Urothelium cell line (cell line): ENCODE measurements at places on chromosomes 6 and 20.

DNA sequence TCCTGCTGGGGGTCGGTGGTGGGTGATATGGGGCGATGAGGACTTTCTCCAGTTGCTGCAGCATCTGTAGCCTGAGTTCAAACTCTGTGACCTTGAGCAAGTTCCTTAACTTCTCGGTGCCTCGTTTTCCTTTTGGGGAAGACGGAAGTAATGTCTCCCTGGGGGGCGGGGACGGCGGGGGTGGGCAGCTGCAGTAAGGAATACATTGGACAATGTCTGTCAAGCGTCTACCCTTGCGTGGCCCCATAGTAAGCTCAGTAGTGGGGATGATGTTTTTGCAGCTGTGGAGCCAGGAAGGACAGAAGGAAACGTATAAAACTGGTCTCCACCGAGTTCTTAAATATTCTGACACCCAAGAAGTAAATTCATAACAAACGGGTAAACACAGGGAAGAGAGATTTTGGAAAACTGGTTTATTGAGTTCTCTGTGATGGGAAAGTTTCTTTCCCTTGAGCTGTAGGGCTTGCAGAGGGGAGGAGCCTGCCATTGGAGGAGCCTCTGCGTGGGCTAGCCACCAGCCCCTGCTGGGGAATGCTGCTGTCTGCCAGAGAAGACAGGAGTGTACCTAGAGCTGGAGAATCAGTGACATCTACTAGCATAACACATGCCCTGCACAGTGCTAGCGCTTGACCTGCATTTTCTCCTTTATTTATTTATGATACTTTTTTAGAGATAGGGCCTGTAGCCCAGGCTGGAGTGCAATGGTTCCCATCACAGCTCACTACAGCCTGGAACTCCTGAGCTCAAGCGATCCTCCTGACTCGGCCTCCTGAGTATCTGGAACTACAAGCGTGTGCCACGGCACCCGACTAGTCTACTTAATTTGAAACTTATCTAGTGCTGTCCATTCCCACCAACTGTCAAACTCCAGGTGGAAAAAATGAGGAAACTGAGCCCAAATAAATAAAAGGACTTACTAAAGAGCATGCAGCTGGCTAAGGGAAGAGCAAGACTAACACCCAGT is 1.2 kb upstream of the ACSS1 start:
- DNase-seq, result no peak

DNA sequence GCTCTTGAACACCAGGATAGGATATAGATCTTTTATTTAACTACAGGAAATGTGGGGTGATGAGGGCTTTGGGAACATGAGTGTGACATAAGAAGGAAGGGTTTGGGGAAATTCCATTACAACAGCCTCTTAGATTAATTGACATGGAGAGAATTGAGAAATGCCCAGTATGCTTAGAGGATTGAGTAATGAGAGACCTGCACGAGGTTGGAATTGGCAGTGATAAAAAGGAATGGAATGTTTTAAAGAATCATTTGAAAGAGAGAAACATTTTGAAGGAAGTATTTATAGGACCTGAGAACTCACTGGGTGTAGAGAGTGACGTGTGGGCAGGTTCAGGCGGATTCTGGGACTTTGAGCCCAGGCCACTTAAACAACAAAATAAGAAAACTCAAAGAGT is 227.0 kb downstream of the BMP2 start:
- DNase-seq, result peak; percentile 43

DNA sequence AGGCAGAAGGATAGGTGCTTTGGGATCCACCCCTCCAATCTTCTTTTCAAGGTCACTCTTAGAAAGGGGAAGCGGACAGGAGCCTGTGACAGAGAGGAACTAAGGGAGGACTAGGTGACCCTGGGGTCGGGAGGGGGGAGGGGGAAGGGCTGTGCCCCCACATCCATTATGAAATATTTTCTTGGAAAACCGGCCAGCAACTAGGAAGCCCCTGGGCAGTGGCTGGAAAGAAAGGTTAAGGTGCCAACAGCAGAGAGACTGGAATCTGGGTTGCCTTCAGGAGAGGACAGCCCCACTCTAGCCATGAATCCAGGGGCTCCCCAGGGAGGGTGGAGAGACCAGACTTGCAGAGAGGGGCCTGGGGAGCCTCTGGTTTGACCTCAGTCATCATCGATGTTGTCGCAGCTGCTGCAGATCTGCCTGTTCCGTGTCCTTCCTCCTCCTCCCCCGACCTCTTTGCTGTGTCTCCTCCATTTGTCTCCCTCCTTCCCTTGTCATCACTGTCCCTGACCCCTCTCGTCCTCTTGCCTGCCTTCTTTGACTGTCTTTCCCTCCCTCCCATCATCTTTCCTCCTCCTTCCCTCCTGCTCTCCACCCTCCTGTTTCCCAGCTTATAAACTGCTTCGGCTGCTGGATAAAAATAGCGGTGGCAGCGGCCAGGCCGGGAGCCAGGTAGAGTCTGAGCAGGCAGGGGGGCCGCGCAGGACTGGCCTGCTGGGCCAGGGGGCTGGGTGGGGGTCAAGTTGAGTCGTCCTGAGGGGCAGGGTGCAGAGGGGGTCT is 3.2 kb downstream of the SLC29A1 start:
- no peak for DNase-seq

GRCh38 chr6:56517155-56517745 is 125.4 kb downstream of the DST start:
- DNase-seq, result no peak

GRCh38 chr6:83193747-83194566 is 800 bp downstream of the RWDD2A start:
- DNase-seq, result peak; percentile 33

- DNase-seq, result no peak
Measured at GRCh38 chr20:24257171-24257570, 212.3 kb upstream of the SYNDIG1 start.

- no peak for DNase-seq
Measured at GRCh38 chr20:20768202-20768815, 55.9 kb upstream of the RALGAPA2 start.

GRCh38 chr20:43138061-43138770 is 51.5 kb downstream of the PTPRT start:
- no peak for DNase-seq
